ENCODE measurements at places on chromosomes 2 and 18. TPM values are rescaled to one million over a fixed set of nuclear protein-coding genes. Genes with fewer than 3 reads are reported as not detected.
A peak's percentile ranks its signal among the peaks of the same experiment; 100 is the strongest.

Gene PPM1B
- polyA plus RNA-seq: 49.1 TPM

Gene MBD1
- 28.6 TPM for polyA plus RNA-seq

Gene PTPRM
- 39.3 TPM for polyA plus RNA-seq

Gene EFEMP1
- 66.6 TPM for polyA plus RNA-seq

Gene SP5
- polyA plus RNA-seq: not detected

Gene ERBB4
- polyA plus RNA-seq: not detected

Gene GDF7
- 0.03 TPM for polyA plus RNA-seq

Gene GPBAR1
- polyA plus RNA-seq: 0.12 TPM

Gene CD8A
- 0.22 TPM for polyA plus RNA-seq

Gene KLHL29
- polyA plus RNA-seq: 2.6 TPM

Gene TUBA4B
- 0.55 TPM for polyA plus RNA-seq

Gene SNTG2
- polyA plus RNA-seq: not detected

Gene TUBB8B
- not detected for polyA plus RNA-seq

Gene POTEJ
- polyA plus RNA-seq: 0.07 TPM

Gene NR4A2
- polyA plus RNA-seq: 2.3 TPM

GRCh38 chr2:152292991-152293390 is 42.0 kb upstream of the FMNL2 start:
- no peak for DNase-seq

DNA sequence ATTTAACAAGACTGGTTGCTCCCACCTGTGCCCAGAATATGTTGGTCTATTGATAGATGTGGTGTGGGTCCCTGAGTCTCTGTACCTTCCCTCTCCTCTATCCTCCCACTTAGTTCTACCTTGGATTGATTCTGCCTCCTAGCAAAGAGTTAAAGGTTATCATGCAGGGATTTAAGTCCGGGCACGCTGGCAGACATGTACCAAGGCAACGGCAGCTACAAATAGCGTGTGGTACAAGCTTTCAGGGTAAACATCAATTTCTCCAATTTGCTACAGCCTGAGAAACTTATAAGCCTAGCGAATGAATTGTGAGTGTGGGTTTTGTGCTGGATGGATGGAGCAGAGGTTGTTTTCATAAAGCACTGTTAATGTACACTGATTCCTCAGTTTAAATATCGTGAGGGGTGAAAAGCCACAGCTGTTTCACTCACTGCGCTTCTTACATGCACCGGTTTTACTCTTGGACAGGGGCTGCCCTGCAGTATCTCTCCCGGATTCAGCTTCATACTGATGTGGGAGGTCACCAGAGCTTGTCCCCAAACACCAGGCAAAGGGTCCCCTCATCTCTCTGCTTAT is 289.8 kb downstream of the ICOS start:
- no peak for DNase-seq

- DNase-seq: no peak
These were observed at the start of gene PHLPP1 for GRCh38 chr18:62715436-62715758. TSS of gene PHLPP1 (plus strand) at chr18:62715541. CDS start at chr18:62715684, 143 bp downstream.

DNA sequence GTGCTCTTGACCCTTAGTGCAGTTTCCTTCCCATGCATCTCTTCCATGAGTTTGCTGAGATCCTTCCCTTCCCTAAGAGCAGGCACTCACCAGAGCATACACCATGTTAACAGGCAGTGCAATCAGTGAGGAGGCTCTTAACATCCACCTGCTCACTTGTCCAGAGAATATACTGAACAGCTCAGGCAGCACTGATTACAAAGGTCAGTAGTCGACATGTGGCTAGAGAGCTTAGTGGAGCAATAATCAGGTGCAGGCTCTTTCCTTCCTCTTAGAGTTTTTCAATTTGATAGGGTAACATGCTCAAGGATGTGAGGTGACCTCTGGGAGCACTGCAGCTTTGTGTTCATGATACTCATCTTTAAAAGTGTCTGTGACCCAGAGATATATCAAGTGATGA is 144.1 kb upstream of the SETBP1 start:
- DNase-seq: no peak

DNA sequence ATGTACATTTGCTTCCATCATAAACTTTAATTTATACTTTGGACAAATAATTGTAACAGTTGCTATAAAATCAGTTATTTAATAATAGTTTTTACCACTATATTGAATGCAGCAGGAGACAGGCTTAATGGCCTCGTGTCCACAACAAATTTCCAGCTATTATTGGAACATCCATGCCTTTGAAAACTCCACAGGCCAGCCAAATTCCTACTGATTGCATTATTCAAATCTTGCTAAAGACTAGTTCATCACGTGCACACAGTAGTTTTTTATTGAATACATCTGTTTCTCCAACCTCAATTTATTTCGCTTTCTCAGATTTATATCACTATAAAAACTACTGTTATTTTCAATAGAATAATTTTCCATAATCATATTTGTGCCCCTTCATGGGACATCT is 18.4 kb upstream of the PTPRM start:
- DNase-seq: no peak

DNA sequence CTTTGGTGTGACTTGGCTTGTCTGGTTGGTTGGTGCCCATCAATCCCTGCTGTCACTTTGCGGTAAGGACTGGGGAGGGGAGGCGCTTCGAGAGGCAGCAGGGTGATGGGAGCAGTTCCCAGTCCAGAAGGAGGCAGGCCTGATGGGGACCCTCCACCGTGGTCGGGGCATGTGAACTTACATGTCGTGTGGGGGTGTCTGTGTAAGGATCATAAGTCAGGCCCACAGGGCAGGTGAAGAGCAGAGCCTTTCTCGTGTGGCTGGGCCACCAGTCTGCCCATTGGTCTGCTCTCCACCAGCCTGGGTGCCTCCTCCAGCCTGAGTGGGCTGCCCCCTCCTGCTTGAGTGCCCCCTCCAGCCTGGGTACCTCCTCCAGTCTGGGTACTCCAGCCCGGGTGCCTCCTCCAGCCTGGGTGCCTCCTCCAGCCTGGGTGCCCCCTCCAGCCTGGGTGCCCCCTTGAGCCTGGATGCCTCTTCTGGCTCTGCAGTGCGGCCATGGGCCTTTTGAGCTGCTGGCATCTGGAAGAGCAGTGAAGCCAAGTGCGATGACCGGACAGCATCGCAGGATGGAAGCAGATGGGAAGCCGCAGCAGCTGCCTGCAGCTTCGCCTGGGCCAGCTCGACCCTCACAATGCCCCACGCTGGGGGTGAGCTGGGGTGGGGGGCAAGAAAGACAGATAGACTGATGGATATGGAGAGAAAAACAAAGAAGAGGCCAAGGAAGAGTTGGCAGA is 25.0 kb downstream of the ATOH8 start:
- no peak for DNase-seq

- DNase-seq: no peak
These were observed 17.0 kb downstream of the SH3BP4 start for GRCh38 chr2:234968631-234969305.

DNA sequence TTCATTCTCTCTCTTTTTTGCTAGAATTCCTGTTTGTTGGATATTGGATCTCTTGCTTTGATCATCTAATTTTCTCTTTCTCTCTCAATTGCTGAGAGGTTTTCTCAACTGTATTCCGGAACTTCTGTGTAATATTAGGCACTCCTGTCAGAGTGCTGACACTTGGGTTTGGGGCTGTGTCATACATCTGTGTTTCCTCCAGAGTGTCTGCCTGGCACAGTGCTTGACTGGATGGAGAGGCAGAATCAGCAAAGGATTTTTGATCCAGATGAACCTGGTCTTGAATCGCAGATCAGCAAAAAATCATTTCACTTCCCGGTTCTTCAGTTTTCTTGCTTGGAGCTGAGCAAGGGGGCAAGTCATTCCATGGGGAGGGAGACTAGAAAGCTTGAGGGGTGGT is 87.7 kb upstream of the CXCR4 start:
- no peak for DNase-seq

DNA sequence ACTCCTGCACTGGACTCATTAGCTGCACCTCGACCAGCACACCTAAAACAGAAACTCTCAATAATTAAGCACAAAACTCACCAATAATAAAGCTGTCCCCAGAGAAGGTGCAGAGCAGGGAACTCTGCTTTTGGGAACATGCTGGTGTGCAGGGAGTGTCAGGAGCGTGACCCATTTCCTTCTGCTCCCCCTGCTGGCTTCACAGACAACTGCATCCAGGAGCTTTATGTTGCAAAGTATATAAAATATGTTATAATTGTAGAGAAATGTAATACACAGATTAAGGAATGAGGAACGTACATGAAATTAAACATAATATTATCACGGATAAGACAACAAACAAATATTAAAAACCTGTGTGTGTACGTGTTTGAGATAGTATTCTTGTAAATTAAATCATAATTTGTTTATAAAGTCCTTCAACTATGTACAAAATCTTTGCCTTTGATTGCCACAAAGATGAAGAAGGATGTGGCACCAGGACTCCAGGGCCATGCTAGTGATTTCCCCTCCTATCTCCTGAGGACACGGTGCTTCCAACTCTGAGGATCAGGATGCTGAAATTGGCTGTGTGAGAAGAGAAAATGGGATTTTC is 68.6 kb upstream of the MAL start:
- DNase-seq: peak; percentile 38

- DNase-seq: peak; percentile 91
These were observed 1.1 kb upstream of the FARP2 start for GRCh38 chr2:241354668-241355658.

DNA sequence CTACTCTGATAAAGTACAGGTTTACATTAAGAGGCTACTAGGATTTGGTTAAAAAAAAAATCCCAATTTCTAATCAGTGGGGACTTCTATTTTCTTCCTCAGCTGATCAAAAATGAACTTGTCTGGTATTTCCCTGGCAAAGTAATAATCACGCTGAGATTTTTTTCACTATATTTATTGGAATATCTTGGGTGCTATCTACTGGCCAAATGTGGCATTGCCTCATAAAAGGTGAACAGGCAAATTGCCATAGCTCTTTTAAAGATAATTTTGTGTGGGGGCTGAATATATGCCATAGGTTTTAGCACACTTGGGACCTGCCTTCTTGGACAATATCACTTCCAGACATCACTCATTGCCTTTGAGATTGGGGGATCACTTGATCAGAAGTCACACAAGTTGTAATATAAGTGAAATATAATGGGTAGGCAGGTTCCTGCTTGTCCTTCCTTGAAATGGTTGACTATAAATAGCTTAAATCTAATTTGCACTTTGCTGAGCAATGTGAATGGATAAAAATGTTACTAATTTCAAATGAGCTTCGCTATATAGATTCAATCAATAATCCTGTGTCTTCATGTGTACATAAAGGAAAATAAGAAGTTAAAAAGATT is 7.0 kb upstream of the NXPH2 start:
- peak; percentile 25 for DNase-seq

- no peak for DNase-seq
These were observed 85.0 kb downstream of the TANC1 start for GRCh38 chr2:159053161-159054031.

DNA sequence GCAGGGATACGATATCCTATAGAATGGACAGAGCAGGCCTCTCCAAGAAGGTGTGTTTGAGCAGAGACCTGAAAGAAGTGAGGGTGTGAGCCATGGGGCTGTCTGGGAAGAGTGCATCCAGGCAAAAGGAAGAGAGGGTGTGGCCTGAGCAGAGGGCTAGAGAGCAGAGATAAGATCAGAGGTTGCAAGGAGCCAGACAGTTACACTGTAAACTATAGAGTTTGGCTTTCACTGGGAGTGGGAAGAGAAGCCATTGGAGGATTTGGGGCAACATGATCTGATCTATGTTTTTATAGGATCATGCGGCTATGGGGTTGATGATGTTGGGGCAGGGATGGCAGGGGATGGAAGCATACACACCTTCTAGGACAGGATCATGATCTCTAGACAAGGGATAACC is 124.1 kb upstream of the MAP3K20 start:
- DNase-seq: no peak

- no peak for DNase-seq
These were observed 112.3 kb upstream of the ZNF521 start for GRCh38 chr18:25464227-25464626.

DNA sequence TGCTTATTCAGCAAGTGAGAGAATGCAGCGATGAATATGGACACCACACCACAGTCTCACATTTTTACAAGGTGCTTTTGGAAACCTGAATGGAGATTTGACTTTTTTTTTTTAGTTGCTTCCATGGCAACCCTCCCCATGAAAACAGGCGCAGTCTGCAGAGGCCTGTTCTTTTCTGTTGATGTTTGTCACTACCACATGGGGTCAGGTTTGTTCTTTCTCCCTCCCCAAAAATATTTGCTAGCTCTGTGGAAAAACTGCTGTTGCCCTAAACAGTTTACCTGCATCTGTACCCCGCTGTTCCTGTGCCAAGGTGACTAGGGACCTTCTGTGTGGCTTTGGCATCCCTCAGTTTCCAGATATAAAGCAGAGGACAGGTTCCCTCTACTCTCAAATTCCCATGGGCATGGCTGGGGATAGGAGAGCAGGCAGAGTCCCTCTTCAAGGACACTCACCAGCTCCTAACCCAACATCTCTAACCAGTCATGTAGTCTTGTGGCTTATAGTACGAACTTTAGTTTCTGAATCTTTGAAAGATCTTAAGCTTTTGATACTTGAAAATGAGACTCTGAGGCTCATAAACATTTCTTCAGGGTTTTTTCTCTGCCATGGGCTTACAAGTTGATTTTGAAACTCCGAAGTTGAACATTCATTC is 14.7 kb upstream of the MAPRE2 start:
- no peak for DNase-seq

DNA sequence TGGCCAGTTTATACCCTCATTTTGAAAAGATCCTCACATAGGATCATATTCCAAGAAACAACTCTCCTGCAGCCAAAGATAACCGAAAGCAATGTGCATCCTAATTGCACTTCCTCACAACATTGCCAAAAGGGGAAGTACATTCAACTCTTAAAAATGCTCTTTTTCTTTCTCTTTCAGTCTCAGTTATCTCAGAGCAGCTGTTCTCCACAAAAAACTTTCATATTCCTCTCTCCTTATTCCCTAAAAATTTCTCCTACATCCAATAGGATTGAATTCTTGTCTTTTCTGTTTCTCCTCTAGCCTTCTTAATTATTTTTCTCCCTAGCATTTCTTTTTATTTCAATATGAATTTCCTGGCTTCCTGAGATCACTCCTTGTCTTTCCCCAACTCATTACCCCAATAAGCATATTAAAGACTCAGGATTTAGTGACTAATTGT is 7.4 kb upstream of the VRK2 start:
- no peak for DNase-seq

DNA sequence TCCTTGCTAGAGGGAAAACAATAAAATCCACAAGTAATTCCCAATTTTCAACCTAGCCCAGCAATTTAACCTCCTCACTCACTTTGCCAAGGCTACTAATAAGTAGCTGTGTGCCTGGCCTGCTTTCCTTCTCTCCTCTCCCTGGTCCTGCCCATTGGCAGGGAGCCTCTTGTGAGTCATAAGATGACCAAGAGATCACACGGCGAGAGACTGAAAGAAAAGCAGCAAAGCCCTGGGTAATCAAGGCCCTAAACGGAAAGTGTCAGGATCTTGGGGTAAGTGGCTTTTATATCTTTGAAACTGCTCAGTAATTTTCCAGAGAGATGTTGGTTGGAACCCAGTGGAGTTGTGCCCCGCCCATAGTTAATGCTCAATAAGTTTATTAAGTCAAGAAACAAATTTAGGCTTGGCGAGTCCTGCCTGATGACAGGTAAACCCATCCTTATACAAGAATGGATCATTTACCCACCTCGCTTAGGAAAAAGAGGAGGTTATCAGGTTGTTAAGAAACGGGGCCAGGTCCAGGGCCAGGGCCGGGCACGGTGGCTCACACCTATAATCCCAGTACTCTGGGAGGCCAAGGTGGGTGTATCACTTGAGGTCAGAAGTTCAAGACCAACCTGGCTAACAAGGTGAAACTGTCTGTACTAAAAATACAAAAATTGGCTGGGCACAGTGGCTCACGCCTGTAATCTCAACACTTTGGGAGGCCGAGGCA is 10.0 kb upstream of the ADAM17 start:
- DNase-seq: peak; percentile 80
